ENCODE measurements at places on chromosomes 11 and 22.

DNA sequence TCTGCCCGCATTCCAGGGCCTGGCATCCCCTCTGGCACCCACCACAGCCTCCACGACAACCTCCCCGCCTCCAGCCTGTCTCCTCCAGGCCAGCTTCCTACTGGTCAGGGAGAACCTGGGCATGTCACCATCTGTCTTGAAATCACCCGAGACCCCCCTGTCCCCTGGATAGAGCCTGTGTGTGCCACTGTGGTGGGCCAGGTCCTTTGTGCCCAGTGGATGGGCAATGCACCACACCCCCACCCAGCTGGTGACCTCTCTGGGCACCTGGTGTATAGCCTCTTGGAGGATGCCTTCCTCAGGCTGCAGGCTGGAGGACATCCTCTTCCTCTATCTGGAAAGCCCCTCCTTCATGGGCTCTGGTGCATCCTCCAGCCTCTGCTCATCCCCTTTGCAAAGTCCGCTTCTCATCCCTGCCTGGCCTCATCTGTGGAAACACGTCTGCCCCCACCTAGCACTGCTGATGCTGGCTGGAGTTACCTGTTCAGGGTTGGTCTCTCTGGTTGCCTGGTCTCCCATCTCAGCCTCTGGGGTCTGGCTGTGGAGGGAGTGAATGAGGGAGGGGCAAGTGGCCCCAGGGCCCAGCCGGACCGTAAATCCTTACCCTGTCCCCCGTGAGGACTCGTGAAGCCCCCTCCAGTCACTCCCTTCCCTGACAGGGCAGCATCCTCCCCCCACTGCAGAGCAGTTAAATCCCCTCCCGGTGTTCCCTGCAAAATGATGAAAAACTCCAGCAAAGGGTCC, 589.6 kb downstream of the TBC1D22A start:
- DNase-seq: no peak

DNA sequence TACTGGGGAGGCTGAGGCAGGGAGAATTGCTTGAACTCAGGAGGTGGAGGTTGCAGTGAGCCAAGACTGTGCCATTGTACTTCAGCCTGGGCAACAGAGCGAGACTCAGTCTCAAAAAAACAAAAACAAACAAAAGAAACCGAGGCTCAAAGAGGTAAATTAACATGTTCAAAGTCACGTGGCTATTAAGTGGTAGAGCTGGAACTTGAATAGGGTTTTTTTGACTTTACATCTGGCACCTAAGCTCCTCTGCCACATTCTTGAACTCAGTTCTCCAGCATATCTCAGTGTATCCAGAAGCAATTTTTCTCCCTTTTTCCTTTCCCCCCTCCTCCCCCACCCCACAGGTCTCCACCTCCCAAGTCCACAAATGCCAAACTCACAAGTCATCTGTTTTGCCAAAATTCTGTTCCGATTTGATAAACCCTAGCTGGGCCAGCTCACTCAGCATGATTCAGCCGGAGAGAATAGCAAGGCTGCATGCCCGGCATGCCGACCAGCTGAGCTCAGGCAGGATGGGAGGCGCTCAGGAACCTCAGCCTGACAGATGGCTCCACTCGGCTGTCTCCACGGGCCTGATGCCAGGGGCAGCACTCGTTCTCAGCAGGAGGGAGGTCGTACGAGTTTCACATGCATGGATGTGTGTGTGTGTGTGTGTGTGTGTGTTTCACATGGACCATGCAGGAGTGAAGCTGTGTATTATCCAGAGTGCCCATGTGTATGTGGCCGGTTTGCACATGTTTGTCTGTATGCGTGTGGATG, 63.2 kb upstream of the RRAS2 start:
- DNase-seq: peak; percentile 100

- DNase-seq: no peak
Measured at GRCh38 chr11:132463295-132464002, 1068.9 kb downstream of the OPCML start.

DNA sequence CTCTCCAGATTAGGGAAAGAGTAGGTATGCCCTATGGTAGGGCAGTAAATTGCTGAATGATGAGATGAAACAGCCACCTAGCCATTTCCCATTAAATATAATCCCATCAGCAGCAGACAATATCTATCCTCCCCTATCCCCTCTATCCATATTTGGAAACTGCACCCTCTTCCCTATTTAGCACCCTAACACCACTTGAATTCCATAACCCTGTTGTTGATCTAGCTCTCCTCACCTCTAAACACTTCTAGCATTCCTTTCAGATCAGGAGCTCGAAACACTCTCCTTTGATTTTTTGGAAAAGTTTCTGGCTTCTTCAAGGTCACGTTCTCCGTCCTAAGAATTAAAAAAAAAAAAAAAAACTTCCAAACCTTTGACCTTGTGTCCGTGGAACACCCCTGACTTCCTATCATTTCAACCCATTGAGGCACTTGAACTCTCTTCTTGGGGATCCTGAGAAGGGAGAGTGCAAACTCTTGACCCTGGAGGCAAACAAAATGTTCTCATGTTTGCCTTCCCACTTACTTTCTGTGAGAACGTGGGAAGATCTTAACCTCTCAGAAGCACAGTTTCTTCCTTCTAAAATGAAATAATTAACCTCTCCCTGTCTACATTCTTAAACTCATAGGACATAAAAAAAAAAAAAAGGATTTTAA, 19.0 kb downstream of the TRIM5 start:
- DNase-seq: no peak

DNA sequence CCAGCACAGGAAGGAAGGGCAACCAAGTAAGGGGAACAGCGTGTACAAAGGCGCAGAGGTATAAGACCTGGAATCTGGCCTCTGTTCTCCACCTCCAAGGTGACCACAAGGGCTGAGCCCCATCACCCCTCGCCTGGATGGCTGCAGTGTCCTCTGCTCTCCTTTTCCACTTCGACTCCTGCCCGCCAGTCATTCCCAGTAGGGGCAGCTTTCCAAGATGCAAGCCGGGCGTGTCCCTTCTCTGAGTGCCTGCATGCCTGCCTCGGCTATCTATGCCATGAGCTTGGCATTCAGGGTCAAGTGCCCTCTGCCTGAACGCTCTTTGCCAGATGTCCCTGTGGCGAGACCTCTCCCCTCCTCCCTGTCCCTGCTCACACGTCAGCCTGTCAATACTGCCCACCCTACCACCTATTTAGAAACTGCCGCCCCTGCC, 17.0 kb downstream of the FADS3 start:
- no peak for DNase-seq

- DNase-seq: no peak
Measured at GRCh38 chr11:110032259-110032658, 60.9 kb upstream of the ZC3H12C start.

GRCh38 chr11:14972581-14973495, 687 bp upstream of the CALCA start:
- no peak for DNase-seq

- DNase-seq: no peak
Measured at GRCh38 chr22:45077286-45077685, 67.5 kb upstream of the PHF21B start.

DNA sequence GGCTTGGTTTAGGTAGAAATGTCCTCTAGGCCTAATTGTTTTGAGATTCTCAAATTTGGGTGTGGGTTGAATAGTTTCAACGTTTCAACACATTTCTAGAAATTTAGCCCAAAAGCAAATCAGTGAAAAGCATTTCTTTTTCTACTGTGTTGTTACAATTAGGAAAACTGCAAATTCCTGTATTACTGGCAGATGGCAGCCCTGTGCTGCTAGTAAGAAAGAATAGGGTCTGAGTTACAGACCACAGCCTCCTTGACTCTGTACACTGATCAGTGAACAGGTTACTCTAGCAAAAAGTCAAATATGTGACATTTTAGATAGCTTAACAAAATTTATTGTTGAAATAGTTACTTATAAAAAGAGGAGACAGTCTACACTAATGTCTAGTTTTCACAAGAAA, 703.0 kb downstream of the JRKL start:
- no peak for DNase-seq

GRCh38 chr11:117794135-117794534, 2.9 kb downstream of the DSCAML1 start:
- no peak for DNase-seq

DNA sequence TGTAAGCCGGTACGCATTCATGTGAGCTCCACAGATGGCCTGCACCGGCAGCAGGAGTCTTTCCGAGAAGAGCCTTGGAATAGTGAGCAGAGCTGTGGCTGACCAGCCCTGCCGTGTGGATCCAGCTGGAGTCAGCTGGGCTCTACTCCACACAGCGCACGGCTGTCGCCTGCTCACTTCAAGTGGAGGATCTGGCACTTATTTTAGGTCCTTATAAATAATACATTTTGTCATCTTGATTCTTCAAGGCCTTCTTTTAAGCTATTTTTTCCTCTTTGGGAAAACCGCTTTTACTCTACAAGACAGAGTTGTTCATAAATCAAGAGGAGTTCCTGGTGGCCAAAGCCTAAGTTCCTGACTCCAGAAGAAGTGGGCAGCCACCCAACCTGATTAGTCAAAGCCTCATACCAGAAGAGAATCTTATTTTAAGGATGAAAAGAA, 93.8 kb downstream of the KCNC1 start:
- DNase-seq: peak; percentile 71

GRCh38 chr11:12329797-12330196, 47.6 kb upstream of the PARVA start:
- peak; percentile 27 for DNase-seq

DNA sequence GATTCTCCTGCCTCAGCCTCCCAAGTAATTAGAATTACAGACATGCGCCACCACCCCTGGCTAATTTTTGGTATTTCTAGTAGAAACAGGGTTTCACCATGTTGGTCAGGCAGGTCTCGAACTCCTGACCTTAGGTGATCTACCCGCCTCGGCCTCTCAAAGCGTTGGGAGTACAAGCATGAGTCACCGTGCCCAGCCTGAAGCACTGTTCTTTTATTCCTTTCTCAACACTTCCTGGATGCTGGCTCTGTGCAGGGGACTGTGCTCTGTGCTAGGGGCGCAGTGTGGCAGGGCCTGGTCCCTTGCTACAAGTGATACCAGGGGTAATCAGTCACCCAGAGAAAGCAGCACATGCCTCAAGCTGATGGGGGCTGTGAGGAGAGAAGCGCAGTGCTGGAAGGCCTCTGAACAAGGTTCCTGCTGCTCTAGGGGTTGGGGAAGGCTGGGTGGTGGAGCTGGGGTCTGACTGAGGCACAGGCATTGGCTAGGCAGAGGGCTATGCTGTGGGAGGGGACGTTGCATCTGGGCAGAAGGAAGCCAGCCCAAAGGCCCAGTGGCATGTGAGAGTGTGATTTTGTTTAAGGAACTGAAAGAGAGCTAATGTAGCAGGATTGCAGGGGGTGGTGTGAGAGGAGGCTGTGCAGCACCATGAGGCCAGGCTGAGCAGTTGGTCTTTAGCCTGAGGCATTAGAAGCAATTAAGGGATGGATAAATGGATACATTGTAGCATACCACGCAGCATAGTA, 42.5 kb downstream of the CABIN1 start:
- no peak for DNase-seq

DNA sequence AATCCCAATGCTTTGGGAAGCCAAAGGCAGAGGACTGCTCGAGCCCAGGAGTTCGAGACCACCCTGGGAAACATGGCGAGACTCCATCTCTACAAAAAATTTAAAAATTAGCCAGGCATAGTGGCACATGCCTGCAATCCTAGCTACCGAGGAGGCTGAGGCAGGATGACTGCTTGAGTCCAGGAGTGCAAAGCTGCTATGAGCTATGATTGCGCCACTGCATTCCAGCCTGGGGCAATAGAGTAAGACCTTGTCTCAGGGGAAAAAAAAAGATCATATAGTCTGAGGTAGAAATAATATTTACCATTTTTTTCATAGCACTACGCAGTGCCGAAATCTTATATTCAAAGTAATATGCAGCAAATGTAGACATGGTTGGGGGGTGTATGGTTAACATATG, 47.8 kb downstream of the MRTFA start:
- DNase-seq: peak; percentile 73

GRCh38 chr22:29302681-29303465, 3.6 kb upstream of the GAS2L1 start:
- DNase-seq: no peak

DNA sequence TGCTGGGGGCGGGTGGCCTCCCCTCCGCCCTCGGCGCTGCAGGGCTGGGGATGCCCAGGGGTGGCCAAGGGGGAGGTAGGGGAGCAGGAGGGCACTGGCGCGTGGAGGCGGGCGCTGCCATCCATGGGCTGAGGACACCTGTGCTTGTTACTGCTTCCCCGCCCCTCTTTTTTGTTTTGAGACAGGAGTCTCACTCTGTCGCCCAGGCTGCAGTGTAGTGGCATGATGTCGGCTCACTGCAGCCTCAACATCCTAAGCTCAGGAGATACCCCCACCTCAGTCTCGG, 683 bp upstream of the FADS3 start:
- no peak for DNase-seq

DNA sequence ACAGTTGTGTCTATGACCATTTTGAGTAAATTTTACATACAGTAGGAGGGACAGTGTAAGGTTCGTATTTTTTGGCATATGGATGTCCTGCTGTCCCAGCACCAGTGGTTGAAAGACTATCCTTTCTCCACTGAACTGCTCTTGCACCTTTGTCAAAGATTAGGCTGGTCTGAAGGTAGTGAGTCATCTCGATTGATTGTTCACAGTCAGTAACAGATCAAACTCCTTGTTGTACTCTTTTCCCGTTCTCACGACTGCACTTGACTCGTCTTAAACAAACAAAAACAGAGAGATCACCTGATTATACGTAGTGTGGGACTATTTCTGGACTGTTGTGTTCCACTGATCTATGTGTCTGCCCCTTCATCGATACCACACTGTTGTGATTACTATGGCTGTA, 77.1 kb downstream of the DGCR2 start:
- DNase-seq: no peak

- DNase-seq: no peak
Measured at GRCh38 chr11:31973172-31973571, 117.7 kb upstream of the RCN1 start.

GRCh38 chr11:60953781-60954180, 1.8 kb upstream of the SLC15A3 start:
- peak; percentile 28 for DNase-seq

- no peak for DNase-seq
Measured at GRCh38 chr11:20592741-20593140, 6.7 kb upstream of the SLC6A5 start.

GRCh38 chr11:12995188-12995587, 13.9 kb upstream of the RASSF10 start:
- DNase-seq: peak; percentile 20

DNA sequence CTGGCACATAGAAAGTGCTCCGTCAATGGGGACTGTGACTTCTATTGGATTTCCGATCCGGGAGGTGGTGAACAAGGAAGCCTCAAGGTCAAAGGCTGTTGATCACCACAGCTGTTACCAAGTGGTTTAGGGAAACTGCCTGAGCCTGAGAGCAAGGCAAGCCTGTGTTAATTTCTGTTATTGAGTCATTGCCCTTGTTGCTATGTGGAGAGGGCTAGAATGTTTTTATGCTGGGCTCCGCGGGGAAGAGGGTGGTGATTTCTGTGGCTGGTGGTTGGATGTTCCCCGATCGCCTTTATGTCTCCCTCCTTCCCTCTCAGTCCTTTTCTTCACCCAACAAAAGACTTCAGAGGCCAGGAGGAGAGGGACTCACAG, 108.5 kb upstream of the ALX4 start:
- DNase-seq: no peak

- DNase-seq: peak; percentile 94
Measured at GRCh38 chr11:8917157-8917825, 6.3 kb downstream of the AKIP1 start.

Measured in fibroblast of skin of abdomen (primary cell).